ENCODE measurements at places on chromosomes 12 and 14.
A peak's percentile ranks its signal among the peaks of the same experiment; 100 is the strongest.

- peak; percentile 11 for DNase-seq
Observed at GRCh38 chr12:107760207-107760808, 629 bp downstream of the PRDM4 start.

- DNase-seq: no peak
Observed at GRCh38 chr14:103696070-103696402, 19.2 kb downstream of the XRCC3 start.

DNA sequence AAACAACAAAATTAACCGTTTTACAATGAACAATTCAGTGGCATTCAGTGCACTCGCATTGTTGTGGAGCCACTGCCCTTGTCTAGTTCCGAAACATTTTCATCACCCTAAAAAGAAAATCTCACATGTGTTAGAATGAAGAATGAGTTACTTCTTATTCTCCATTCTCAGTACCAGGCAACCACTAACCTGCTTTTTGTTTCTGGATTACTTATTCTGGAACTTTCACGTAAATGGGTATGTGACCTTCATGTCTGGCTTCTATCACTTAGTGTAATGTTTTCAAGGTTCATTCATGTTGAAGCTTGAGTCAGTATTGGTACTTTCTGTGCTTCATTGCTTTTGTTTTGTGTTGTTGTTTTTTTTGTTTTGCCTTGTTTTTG, 15.6 kb downstream of the RCOR1 start:
- no peak for DNase-seq

- DNase-seq: no peak
Observed at GRCh38 chr12:53960187-53961024, 5.7 kb downstream of the HOXC12 start.

GRCh38 chr14:38053666-38054065, 154.0 kb upstream of the SSTR1 start:
- DNase-seq: no peak

- DNase-seq: no peak
Observed at GRCh38 chr14:64363265-64363846, 24.8 kb upstream of the MTHFD1 start.

GRCh38 chr14:85444635-85445034, 85.3 kb upstream of the FLRT2 start:
- DNase-seq: no peak

DNA sequence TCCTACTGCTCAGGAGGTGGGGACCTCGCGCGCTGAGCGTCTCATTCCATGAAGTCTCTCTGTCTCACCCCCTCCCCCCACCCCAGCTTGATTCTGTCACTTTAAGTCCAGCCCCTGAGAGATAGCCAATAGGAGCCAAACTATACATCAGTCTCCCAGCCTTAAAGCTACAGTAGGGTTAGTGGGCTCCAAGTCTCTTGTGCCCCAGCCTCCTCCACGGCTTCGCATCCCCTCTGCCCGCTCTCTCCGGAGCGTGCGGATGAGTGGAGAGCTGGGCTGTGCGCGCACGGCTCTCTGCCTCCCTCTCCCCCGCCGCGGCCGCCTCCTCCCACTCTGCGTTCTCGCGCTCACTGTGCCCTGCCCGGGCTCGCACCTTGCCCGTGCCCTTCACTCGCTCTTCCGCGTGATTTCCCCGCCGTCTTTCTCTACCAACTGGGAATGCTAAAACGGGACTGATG, at the start of gene ESRRB:
Gene ESRRB, plus strand, starts transcription at position 191 of the 458 bp plus-strand sequence. Its CDS starts 265 bp downstream, at position 456.
- DNase-seq: no peak

GRCh38 chr12:100576331-100577036, 3.0 kb downstream of the GAS2L3 start:
- DNase-seq: no peak

- DNase-seq: no peak
Observed at GRCh38 chr12:47080725-47081502, 1.2 kb upstream of the AMIGO2 start.

GRCh38 chr12:6193853-6194815, 6.1 kb upstream of the CD9 start:
- DNase-seq: no peak

DNA sequence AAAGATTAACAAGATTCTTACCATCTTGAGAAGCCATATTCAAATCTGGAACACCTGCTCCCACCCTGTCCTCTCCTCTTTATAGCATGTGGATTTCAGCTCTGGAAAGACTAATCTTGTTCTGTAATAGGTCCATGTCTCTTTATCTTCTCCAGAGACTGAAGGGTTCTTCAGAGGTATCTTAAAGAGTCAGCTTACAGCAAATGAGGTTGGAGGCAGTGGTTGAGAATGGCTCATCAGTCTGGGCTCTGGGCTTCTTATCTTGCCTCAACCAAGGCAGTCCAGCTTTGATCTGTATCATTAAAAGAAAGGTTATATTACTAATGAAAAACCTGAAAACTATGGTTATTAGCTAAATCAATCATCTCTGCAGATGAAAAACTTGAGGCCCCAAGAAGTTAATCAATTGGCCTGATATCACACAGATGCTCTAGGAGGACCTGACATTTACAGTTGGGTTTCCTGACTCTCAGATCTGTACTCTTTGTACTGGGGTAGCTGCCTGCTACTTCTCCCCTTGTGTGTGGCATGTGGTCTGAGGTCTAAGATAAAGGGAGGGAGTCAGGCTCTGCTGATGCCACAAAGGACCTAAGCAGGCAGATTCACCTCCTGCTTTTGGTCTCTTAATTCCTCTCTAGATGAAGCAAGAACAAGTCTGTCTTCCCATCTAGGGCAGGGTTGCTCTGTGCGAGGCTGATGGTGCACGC, 1.7 kb upstream of the AKAP6 start:
- no peak for DNase-seq

DNA sequence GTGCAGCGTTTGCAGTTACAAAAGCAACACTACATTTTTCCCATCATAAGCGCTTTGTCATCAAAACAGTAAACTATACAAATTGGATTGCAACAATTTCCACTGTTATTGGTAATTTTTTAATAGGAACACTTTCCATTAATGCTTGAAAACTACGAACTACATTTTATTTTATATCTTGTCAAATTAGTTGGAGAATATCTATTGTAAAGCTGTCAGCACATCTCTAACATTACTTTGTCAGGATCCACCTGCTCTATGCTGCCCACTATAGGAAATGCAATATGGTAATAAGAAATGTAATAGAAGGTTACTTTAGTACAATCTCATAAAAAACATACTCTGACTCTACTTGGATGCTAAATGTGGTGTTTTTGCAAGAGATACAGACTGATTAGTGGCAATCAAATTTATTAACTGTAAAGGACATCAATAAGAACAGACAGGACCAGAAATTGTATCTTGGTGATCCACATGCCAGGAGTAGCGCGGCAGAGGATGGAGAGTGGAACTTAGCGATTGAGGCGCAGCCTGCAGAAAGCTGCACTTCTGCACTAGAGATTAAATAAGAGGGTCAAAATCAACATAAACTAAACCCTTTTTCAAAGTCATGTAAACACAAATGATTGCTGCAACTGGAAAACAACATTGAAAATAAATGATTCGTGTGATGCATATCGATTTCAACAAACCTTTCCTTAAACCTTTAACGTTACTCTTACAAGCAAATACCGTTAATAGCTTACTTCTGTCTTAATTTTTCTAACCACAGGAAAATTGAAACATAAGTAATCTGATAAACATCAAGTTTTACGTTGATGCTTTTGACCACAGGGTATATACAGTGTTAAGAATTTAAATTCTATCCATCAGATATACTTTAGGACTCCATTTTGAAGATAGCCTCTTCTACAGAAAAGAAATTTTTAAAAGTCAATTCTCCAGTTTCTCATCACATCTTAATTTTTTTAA, 3.6 kb upstream of the ARID2 start:
- DNase-seq: no peak

DNA sequence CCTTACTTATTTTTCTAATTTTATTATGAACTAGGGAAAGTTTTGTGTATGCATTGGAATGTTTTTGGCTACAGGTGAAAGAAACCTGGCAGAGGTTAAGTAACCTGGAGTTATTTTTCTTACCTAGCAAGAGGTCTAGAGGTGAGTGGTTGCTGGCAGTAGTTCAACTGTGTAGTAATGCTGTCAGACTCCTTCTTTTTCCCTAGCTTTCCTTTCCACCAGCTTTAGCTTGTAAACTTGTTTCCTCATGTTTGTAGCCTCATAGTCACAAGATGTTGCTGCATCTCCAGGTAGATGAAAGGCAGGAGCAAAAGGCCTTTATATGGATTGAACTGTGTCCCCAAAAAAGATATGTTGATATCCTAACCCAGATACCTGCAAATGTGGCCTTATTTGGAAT, 105.1 kb upstream of the AMIGO2 start:
- no peak for DNase-seq

DNA sequence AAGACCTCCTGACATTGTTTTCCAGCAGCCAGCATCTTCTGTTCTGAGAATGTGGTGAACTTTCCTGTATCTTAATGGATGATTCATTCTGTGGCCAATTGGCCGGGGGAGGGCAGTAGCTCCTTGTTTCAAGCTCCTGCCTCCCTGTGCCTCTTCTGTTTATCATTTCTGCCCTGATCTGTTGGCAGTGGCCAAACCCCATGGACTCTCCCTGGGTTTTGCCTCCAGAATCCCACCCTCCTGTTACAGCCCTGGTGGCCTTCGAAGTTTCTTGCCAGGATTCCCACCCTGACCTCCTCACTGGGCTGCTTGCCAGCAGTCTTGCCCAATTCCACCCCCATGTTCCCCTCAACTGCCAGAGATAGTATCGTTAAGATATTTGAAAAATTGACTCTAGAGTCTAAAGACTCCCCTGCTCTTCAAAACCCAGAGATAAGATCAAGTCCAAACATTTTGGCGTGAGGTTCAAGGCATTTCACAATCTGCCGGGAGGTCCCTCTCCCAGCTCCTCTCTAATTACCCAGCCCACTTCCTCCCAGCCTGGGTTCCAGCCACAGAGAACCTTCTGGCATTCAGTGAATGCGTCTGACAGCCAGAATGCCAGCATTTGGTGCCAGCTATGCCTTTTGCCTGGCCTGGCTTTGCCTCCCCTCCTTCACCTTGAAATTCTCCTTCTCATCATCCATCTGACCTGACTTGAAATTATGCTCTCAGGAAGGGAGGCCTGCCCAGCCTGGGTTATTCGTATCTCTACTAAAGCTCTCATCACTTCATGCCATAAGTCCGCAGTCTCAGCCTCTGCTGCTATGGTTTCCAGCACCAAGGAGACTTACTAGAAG, 37.7 kb upstream of the TXNRD1 start:
- DNase-seq: no peak

GRCh38 chr12:107242189-107242588, 148.8 kb upstream of the CRY1 start:
- DNase-seq: no peak

GRCh38 chr12:31369712-31370521, 44.0 kb upstream of the SINHCAF start:
- DNase-seq: no peak

- no peak for DNase-seq
Observed at GRCh38 chr12:95859344-95859816, 628 bp downstream of the SNRPF start.
